ENCODE measurements at places on chromosomes 16 and 17.

GRCh38 chr16:49833085-49833484, 22.8 kb downstream of the ZNF423 start:
- no peak for DNase-seq

GRCh38 chr17:68400404-68400735, 56.9 kb downstream of the WIPI1 start:
- DNase-seq, result no peak

DNA sequence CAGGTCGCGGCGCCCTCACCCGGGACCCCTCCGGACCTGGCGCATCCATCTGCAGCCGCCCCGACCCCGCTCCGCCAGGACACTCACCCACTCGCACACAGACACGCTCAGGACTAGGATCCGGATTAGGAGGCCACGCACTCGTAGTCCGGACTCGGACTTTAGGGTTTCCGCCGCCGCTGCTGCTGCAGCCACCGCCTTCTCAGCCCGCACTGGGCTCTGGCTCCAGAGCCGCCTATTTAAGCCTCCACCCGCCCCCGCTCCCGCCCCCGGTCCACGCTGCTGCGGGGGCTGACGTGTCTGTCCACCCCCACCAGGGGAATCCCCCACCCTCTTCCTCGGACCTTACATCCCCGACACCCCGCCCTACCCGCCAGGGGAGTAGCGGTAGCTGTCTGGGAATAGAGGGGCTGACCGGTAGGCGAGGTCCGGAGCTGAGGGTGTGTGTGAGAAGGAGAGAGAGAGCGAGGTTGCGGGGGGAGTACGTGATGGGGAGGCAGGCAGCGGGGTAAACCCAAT, at the start of gene RRAD:
RRAD (minus strand) TSS at position 214 of the 519 bp plus-strand sequence. CDS start 356 bp downstream, outside the sequence.
- no peak for DNase-seq

GRCh38 chr16:75485230-75486013, 9.8 kb downstream of the CHST6 start:
- no peak for DNase-seq

- DNase-seq, result no peak
Measured at GRCh38 chr17:79795795-79796443, 958 bp downstream of the CBX8 start.

DNA sequence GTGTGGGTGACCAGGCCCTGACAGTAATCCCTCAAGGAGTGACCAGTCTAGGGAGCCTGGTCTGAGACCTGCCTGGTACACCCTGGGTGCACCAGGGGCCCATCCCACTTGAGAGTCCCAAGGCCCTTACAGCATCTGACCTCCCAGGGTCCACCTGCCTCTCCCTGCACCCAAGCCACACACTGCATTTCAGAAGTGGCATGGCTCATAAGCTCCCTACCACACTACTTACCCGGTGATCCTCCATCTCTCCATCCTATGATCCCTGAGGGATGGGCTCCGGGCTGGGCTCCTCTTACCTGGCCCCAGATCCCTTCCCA, 40.6 kb downstream of the LGALS9 start:
- no peak for DNase-seq

GRCh38 chr16:89599451-89599858, 14.0 kb upstream of the DPEP1 start:
- no peak for DNase-seq

GRCh38 chr17:63493411-63493810, 16.6 kb downstream of the ACE start:
- DNase-seq, result no peak

DNA sequence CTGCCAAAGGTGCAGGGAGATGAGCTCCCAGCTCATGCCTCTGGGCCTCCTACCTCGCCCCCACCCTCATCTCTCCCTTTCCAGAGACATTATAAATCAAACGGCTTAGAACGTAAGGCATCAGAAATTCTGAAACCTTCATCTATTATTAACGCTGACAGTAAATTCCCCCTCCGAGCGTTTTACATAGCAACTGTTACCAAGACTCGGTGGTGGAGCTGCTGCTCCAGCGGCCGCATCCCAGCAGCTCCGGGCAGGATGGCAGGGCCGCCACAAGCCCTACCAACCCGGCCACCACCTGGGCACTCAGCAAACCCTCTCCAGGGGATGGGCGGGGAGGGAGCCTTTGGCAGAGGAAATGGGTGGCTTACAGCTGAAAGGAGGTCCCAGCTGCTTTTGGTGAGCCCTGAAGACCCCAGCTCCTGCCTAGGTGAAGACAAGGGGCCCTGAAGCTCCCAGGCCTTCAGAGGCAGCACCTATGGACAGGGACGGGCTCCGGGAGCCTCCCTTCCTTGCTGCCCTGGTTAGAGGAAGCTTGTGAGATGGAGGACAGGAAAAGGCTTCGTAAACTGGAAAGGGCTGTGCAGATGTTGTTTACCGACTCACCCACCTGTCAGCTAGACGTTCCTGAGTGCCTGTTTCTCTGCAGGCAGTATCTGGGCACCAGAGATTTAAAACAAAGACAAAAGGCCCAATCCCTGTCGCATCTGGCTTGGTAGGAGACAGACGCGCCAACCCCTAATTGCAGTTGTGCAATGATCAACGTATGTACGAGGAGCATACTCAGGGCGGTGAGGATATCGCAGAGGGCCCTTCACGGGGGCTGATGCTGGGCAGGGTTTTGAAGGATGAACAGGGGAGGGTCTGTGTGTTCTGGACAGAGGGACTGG, 76.9 kb downstream of the RAI1 start:
- DNase-seq, result no peak

- no peak for DNase-seq
Measured at GRCh38 chr17:45266372-45266926, 4.6 kb upstream of the SPATA32 start.

DNA sequence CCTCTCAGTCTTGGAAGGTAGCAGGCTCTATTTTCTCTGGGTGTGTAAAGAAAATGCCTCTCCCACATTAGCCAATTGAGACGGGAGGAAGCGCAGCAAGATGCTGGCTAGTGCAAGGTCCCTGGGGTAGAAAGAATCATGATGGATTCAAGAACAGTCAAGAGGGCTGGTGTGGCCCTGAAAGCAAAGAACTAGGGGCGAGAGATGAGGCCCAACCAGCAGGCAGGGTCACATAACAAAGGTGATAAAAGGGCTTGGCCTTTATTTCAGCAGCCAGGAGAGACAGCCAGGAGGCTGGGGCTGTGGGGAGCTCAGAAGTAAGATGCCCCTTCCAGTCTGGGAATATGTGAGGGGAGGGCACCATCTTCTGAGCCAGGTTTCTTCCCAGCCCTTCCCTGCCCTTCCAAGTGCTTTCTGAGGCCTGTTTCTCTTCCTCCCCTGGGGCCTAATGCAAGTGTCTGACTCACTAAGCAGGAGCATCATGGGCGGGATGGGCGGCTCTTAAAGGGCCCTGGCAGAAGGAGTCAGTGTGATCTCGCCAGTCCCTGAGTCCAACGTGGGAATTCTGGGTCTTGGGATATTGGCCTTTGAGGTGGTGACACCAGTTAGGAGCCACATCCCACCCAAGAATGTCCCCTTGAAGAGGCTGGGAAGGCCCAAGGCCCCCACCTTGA, 3.9 kb upstream of the NLRC5 start:
- DNase-seq, result no peak

DNA sequence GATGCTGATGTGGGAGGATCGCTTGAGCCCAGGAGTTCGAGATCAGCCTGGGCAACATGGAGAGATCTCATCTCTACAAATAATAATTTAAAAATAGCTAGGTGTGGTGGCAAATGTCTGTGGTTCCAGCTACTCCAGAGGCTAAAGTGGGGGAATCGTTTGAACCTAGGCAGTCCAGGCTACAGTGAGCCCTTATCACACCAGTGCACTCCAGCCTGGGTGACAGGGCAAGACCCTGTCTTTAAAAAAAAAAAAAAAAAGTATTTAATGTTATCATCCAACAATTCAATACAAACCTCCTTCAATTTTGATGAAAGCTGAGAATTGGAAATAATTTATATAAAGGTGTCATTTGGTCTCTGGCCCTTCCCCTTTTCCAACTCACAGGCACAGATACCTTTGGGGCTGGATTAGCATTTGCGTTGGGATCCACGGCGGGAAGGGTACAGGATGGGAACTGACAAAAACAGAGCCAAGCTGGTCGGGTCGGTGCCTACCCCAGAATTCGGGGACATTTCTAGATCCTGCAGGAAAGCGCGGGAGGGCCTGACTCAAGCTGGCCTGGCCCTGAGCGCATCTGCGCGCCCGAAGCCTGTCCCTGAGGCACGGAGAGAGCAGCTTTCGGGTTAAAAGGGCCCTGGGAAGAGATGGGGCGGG, 860 bp upstream of the DCAF7 start:
- DNase-seq, result peak; percentile 12
